Testis (tissue), 5 donors: ENCODE measurements at places on chromosomes 11 and 22. TPM values are rescaled to one million over a fixed set of nuclear protein-coding genes. Genes with fewer than 3 reads are reported as not detected.

- DNase-seq: no peak
These were observed 2.0 kb downstream of the PHLDA2 start for GRCh38 chr11:2927121-2927800.

DNA sequence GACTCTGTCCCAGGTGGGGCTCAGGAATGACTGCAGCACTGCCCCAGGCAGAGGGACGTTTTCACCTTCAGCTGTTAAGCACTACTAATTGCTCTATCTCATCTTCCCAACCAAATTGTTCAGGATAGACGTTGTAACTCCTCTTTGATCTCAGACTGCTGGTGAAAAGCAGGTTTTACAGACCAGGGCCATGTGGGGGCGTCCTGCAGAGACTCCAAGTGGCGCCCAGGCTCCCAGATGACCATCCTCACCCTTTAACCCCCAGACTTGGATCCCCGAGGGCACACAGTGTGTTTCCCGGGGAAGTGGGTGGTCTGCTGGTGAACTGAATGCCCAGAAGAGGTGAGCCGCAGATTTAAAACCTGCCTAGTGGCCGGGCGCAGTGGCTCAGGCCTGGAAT is 23.9 kb downstream of the FADD start:
- DNase-seq: no peak

GRCh38 chr11:35934981-35935380 is 8.9 kb upstream of the LDLRAD3 start:
- no peak for DNase-seq

The CAT gene
- total RNA-seq: 30.3 TPM

GRCh38 chr11:27882066-27882697 is 181.9 kb upstream of the BDNF start:
- no peak for DNase-seq

- DNase-seq: no peak
These were observed 33.6 kb downstream of the OSBP start for GRCh38 chr11:59582006-59582405.

- no peak for DNase-seq
These were observed 8.3 kb downstream of the UEVLD start for GRCh38 chr11:18580113-18580766.
